Activated naive CD4-positive, alpha-beta T cell treated with anti-CD3 and anti-CD28 coated beads, Interleukin-2, amount 50 U/mL, for 16 hours (primary cell): ENCODE measurements at places on chromosomes 3 and 15.

- DNase-seq, result no peak
Measured at GRCh38 chr15:25054329-25054728, 99.5 kb downstream of the SNRPN start.

- no peak for DNase-seq
Measured at GRCh38 chr3:29335438-29335837, 54.6 kb downstream of the RBMS3 start.

DNA sequence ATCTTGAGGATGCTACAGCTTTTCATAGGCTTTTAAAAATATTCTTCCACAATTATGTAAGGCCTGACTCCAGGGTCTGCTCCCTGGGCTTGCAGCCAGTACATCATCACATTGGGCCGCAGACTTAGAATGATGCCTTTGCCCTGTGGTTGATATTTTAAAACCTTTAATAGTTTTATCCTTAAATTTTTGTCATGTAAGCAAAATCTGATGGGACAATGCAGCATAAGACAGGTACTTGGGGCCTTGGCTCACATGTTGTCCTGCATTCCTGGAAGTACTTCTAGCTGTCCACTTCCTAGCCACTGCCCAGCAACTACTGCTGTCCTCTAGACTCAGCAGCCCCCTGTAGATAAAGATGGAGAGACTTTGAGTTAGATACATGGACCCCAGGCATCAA lies 197.3 kb upstream of the SLITRK3 start:
- no peak for DNase-seq

GRCh38 chr15:71278989-71279756 lies 163.9 kb downstream of the THSD4 start:
- DNase-seq, result no peak

DNA sequence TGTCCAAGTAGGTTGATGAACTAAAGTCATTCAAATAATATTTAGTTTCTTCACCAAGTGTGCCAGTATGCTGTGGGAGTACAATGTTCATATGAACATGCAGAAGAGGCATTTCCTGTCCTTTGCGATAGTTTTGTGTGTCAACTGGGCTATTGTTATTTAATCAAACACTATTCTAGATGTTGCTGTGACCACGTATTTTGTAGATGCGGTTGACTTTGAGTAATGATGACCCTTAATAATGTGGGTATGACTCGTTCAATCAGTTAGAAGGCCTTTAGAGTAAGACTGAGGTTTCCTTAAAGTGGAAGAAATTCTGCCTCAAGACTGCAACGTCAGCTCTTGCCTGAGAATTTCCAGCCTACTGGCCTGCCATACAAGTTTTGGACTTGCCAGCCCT lies 470.7 kb upstream of the CBLB start:
- no peak for DNase-seq

DNA sequence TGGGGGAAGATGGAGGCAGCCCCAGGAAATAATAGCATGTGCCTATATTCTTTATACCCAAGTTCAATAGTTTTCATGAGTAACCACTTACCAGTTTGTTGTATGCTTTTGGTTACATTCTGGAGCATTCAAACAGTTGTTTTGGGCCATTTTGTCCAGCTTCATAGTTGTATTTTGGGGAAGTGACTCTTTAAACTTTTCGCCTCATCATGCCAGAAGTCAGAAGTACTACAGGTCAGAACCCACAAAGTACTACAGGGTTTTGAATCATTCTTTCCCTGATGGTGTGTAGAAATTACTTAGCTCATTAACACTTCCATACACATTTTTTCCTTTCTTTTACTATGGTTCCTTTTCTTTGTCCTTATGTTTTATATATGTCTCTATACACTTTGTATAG lies 210.6 kb downstream of the ARPP21 start:
- DNase-seq, result no peak

DNA sequence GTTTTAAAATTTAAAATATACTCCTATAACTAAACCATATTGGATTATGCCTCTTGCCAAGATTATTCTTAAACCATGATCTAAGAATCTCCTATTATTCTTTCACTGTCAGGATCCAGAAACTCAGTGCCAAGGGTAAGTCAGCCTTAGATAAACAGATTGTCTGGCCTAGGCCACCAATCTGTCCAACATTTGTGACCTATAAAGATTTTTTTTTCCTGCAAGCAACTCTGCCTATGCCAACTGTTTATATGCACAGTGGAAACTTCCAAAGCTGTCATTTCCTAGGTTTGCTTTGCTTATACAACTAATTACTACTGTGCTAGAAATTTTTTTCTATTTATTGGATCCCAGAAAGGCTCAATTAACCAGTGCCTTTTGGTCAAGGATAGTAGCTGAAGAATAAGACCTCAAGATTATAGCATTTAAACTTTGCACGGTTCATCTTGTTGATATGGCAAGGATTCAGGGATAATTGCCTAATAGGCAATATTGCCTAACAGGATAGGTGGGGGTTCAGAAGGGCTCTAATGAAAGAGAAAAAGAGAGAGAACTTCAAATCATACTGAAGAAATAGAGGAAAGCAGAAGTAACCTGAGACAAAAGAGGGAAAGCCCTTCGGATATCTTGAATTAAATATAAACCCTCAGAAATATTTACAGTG lies 22.8 kb downstream of the GAP43 start:
- DNase-seq, result no peak

- DNase-seq, result no peak
Measured at GRCh38 chr3:1661839-1662238, 436.8 kb upstream of the CNTN4 start.

GRCh38 chr15:31814082-31814481 lies 216.2 kb upstream of the CHRNA7 start:
- DNase-seq, result no peak

GRCh38 chr3:16945330-16945729 lies 60.6 kb downstream of the PLCL2 start:
- no peak for DNase-seq

- no peak for DNase-seq
Measured at GRCh38 chr3:161393310-161393709, 22.0 kb upstream of the SPTSSB start.

DNA sequence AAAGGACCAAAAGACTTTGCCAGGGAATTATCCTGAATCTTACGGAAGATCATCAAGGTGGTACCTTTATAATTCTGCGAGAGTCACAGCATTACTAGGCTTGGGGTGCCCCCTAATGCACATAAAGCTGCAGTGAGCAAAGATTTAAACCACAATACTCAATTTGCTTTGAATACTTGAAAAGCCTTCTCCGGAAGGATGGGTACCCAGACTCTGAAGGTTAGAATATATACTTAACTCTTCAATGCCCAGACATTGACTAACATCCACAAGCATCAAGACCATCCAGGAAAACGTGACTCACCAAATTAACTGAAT lies 117.8 kb upstream of the KCNH8 start:
- no peak for DNase-seq

DNA sequence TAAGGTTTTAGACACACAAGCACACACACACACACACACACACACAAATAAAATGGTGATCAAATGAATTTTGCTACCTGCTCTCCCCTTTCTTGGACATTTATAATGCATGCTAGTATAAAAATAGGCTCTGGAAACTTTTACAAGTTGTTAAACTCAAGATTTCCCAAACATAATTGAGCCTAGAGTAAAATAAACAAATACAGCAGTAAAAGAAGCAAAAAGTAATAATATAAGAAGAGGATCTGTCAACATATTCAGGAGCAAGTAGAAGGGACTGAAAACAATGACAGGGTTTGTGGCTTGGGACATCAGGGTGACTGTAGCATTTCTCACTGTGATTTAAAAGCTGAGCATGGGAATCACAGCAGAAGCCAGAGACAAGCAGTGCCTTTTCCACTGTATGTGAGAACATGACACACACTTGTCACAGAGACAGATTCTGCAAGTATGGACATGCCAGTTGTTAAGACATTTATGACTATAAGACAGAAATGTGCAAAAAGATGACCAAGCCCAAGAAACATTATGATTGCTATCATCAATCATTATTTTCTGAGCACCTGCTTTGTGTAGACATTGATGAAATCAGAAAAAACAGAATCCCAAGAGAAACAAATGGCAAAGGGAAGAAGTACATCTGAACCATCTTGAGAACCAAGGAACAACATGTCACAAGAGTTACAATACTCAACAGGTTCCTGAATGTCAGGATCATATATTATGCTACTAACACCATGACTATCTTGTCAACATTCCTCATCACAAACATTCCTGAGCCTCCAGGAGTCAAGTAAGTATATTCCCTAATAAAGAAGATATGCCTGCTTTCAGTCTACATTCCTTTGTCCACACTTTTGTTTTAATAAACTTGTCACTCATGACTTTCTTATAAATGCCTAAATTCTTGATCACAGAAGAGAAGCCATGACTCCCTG lies 7.1 kb downstream of the THRB start:
- no peak for DNase-seq

DNA sequence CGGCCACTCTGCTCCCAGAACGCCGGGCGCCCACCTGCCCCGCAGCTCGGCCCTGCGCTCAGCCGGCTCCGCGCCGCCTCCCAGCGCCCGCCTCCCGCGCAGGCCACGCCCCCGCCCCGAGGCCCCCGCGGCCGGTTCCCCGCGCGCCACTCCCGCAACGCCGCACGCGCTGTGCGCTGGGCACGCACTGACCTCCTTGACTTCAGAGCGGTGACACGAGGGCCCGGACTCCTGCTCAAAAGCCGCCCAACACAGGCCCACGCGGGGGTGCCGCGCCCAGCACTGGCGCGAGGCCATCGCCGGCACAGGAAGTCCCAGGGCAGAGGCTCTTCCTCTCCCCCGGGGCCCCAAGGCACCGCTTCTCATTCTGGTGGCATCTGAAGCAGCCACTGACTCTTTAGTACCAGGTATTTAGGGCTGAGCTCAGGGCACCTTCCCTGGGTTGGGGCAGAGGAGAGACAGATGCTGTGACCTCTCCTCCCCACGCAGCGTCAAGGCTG lies 12.4 kb downstream of the TNK2 start:
- peak; percentile 74 for DNase-seq

DNA sequence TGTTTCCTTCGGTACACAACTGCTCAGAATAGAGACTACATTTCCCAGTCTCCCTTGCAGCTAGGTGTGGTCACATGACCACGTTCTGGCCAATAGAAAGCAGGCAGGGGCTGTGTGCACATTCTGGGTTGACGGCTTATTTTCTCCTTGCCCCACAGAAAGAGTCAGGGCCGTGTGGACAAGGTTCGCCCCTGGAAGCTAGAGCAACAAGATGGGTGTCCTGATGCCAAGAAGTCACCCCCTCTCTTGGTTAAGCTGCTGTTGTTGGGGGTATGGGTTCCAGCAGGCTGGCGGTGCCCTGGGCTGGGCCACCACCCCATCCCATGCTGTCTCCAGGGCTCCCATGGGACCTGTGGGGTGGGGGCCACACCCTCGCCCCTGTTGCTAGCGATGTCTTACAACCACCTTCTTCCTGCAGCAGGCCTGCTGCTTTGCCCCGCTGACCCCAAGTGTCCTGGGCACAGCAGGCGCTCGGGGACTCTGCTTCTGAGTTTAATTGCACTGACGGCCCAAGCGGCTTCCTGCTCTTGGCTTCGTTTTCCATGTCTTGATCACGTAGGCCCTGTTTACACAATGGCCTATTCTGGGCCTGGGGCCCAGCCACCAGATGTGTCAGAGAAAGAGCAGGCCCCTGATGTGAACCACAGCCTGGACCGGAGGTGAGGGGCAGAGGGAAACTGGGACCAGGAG lies 24.9 kb downstream of the ABTB1 start:
- DNase-seq, result peak; percentile 45

DNA sequence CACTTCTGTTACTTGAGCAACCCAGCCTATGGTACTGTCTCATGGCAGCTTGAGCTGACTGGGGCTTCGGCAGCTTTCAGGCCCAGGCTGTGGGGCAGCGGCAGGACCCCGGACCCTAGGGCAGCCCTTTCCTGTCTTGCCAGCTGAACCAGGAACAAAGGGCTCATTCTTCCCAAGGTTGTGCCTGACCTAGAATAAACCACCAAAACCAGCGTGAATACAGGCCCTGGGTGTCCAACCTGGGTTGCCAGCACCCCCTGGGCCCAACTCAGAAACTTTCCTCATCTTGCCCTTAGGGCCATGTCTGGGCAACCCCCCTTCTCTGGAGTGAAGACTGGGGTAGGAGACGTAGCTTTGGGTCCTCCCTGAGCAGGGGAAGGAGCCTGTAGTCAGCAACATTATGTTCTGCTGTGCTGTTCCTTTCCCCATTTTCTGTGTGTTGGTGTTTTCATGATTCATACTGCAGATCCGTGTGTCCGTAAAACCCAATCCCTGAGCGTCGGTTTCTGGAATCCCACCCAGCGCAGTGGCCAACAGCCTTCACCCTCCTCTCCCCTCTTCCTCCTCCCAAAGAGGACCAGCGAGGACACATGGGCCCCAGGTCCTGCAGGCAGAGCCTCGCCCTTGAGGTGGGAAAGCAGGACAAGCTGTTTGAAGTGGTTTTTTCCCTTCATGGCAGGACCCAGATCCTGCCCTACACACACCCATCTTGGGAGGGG lies 33.5 kb downstream of the TKT start:
- DNase-seq, result no peak

DNA sequence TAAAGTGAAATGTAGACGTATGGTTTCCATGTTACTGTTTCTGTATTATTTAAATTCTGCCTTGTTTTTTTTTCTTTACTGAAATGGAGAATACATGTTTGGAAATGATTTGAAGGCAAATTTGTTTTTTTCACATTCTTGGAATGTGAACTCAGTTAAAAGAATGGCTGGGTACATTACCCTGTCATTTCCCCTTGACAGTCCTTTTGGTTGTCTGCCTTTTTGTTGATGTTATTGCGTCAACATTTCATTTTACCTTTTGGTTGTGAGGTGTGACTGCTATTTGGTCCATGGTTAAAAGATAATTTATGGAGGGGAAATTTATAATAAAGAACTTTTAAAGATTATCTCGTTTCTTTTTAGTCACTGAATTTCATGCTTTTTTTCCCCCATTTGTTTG lies 3.2 kb upstream of the GPR171 start:
- DNase-seq, result no peak

DNA sequence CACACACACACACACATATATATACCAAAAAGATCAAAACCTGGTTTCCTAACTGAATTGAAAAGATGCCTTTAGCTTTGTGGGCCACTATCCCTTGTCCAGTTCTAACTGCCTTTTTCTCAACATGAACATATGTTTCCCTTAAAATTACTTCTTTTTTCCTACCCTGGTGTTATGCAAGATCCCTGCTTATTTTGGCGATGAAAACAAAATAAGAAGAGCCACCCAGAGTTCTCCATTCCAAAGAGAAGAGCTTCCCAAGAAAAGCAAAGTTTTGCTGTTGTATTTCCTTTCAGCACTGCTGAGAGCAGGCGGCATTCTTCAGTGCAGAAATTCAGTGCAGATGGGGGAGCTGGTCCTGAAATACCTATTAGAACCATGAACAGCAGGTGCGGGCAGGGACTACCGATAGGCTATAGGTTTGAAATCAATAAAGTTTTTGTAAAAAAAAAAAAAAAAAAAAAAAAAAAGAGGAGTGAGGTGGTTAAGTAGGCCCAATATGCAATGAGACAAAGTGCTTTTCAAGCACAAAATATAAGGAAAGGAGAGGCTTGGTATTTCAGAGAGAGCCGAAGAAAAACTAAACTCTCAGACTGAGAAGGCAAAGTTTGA lies 238.0 kb downstream of the FOXP1 start:
- no peak for DNase-seq

- DNase-seq, result no peak
Measured at GRCh38 chr3:23762759-23763477, 42.8 kb upstream of the UBE2E1 start.
